Stimulated activated CD8-positive, alpha-beta memory T cell treated with anti-CD3 and anti-CD28 coated beads, Interleukin-2, amount 100 ng/mL, for 1 hour (primary cell): ENCODE measurements at places on chromosomes 3 and 15.

GRCh38 chr3:115666920-115667737 lies 43.8 kb downstream of the GAP43 start:
- no peak for DNase-seq

DNA sequence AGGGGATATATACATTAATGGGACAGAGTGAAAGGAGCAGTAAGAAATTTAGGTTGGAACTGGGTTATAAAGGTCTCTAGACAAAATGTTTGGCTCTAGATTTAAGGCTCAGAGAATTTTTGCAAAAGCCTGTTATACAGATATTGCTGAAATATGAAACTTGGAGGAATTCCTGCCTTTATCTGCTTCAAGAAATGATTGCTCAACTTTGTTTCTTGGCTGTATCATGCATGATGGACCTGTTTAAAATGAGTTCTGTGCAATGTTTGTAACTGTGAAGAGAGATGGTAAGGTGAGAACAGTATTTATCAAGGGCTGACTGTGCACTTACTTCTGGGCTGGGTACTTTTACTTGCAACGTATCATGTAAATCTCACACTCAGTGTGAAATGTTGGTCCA lies 3.3 kb downstream of the CRYBG3 start:
- DNase-seq = no peak

GRCh38 chr3:86785386-86785785 lies 205.6 kb downstream of the VGLL3 start:
- no peak for DNase-seq

GRCh38 chr15:56989411-56989924 lies 71.0 kb downstream of the TCF12 start:
- DNase-seq = no peak

DNA sequence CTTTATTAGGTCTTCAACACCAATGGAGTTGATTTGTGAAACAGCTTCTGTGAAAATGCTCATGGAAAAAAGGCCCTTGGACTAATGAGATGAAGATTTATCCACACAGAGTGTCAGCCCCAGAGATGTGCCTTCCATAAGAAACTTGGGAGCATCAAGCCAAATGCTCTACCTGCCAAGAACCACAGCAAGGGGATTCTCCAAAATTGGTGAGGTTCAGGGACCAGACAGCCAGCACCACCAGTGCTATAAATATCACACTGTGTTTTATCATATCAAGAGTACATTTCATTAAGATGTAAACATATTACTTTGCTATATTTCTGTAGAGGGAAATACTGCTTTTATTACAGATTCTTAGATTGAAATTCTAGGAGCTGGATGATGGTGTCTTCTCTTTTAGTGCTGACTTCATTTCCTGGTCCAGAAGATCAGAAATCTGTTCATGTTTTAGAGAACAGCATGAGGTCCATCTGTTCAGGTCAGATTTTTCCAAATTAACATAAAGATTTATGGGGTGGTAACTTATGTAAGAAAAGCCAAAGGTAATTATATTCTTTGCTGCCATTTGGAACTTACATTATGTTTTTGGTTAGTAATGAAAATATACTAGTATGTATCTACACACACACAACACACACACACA lies 17.7 kb downstream of the SLC35G2 start:
- no peak for DNase-seq

DNA sequence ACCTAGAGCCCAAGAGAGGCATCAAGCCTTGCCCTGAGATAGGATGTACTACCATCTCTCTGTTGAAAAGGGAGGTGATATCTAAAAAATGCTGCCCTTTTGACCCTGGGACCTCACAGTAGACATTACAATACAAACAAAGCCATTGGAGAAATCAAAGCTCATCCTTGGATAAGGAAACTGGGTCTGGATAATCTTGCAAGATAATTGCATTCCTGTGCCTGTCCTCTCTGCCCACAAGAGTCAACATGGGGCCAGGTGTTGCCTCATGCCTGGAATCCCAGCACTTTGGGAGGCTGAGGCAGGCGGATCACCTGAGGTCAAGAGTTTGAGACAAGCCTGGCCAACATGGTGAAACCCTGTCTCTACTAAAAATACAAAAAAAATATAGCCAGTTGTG lies 57.3 kb upstream of the DLG1 start:
- no peak for DNase-seq

- no peak for DNase-seq
Observed at GRCh38 chr3:149586871-149587270, 71.0 kb downstream of the WWTR1 start.

DNA sequence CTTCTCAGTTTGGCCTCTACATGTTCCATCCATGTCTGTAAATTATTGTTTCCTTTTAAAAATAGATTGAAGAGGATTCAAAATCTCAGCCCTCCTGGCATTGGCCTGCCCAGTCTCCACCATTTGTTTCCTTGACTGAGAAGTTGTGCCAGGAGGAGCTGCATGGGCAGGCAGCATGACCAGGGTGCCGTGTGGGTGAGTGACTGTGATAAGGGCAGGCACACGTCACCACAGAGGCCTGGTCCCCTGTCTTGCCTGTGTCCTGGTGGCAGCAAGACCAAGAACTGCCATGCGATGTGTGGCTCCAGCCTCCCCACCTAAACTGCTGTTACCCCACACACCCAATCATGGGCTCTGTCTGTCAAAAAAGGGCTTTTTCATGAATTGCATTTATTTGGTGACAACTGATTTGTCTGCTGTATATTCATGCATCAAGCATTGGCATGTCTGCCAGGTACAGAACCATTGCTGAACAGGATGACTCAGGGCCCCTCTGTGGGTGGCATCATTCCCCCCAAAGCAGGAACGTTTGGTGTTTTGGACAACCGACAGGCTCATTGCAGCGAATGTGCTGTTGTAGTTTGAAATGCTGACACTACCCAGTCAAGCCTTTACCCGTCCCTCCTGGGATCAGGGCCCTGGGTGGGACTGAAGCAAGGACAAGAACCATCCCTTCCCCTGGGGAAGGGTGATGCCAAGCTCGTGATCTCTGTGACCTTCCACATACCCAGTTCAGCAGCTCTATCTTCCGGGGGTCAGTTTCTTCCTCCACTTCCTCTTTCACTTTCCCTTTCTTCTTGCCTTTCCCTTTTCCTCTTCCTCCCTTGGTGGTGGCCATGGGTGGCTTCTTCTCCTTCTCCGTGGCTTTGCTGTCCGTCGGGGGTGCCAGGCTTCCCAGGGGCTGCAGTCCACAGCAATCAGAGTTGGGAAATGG lies 51.6 kb downstream of the TRPM1 start:
- DNase-seq = no peak

- no peak for DNase-seq
Observed at GRCh38 chr3:174854987-174855386, 4.1 kb upstream of the NAALADL2 start.

GRCh38 chr15:66623801-66624453 lies 58.1 kb upstream of the LCTL start:
- no peak for DNase-seq

- DNase-seq = no peak
Observed at GRCh38 chr3:188085584-188086560, 68.1 kb upstream of the LPP start.

GRCh38 chr3:123773681-123774431 lies 110.3 kb downstream of the MYLK start:
- no peak for DNase-seq

GRCh38 chr15:81529481-81529880 lies 155.5 kb upstream of the TMC3 start:
- no peak for DNase-seq

DNA sequence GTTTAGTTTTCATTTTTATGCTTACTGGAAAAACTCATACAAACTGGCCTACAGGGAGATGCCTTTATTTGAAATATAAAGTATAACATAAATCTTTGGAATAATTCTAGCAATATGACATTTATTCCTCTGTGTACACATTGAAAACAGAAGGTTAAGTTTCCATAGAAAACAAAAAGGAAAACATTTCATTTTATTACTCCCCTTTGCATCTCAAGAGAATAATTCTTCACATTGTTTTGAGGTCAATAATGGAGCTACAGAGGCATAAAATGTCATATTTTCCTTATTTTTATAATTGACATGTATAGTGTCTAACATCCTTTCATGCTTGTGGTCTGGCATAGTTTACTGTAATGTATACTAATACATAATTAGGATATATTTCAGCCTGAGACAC lies 187.6 kb upstream of the AGTR1 start:
- DNase-seq = no peak

GRCh38 chr3:99928771-99929744 lies 111.4 kb downstream of the CMSS1 start:
- no peak for DNase-seq

DNA sequence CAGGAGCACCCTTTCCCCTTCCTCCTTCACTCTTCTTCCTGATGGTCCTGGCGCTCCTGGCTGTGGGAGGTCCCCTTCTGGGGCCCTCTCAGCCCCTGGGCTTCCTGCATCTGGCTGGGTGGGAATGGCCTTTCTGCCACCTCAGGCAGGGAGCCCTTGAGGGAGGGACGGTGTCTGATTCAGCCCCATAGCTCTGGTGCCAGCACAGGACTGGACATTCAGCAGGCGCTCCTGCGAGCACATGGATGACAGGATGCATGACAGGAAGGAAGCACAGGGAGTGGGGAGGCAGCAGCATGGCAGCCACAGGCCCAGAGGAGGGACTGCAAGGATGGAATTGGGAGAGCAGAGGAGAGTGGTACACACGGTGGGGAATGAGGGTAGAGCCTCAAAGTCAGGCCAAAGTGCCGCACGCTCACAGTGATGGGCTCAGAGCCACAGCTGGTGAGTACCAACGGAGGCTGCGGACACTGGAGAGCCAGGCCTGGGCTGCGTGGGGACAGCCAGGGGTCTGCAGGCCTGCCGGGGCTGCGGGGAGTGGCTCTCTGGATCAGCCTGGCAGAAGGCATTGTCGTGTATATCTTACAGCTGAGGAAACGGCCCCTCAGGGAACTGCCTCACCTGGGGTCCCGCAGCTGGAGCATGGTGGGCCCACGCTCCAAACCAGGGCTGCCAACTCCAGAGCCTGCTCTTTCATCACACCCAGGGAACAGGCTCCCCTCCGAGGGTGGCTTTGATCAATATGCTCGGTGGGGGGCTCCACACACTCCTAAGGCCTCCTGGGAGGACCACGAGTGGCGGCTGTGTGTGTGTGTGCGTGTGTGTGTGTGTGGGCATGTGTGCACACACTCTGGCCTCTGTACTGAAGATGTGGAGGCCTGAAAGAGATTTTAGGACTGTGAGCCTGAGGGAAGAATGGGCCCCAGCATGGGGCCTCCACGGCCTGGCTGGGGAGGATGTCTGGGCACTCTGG lies 51.4 kb upstream of the CTSH start:
- DNase-seq = no peak

- no peak for DNase-seq
Observed at GRCh38 chr3:126267169-126267975, 87.0 kb upstream of the ALDH1L1 start.

DNA sequence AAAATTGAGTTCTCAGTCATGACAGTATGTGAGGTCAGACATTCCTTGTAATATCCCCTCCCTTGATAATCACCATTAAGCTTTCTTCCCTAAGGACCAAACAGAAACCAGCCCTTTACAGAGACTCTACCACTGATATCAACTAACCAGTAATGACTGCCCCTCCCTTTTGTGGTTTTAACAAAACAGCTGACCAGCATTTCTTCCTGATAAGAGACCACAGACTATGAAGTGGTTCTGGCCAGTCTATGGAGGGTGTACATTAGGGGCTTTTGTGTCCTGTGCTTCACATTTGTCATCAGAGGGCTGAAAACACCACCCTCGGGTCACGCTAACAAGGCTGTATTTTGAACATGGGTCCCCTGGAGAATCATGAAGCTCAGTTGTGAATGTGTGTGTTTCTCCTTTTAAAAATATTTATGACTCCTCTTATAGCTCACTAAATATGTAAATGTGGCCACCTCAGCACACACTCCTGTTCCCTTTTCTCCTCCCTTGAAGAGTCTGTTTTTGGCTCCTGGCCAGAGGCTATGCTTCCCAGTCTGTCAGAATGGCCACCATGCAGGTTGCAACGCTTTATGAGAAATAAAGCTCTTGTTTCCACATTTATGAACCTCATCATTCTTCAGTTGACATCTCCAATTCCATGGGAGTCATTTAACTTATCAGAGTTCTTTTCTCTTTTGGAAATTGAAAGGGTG lies 239.3 kb downstream of the CPNE4 start:
- no peak for DNase-seq

DNA sequence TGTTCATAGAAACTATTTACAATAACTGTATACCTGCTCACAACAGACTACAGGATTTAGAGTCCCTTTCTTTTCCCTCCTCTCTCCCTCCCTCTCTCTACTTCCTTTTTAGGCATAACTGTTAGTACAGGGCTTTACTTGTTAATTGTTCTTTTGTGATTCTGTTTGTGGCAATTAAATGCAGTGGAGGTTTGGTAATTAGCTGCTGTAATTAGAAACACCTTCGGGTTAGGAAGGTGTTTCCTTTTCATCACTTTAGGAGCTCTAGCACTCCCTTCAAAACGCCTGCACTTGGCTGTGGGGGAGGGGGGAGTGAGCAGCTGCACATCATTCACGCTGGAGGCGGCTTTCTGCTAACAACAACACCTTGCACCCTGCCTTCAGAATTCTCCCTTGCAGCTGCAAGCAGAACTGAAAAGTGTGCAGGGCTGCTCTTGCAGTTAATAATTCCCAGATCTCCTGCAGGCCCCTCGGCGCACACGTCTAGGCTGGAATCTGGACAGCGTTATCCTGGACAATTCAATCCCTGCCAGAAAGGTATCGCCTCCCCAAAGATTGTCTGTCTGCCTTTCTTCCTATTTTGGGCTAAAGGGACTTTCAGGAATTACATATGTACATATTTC lies 242.6 kb upstream of the RGMA start:
- DNase-seq = no peak

- DNase-seq = no peak
Observed at GRCh38 chr3:184336547-184337398, 627 bp upstream of the FAM131A start.

DNA sequence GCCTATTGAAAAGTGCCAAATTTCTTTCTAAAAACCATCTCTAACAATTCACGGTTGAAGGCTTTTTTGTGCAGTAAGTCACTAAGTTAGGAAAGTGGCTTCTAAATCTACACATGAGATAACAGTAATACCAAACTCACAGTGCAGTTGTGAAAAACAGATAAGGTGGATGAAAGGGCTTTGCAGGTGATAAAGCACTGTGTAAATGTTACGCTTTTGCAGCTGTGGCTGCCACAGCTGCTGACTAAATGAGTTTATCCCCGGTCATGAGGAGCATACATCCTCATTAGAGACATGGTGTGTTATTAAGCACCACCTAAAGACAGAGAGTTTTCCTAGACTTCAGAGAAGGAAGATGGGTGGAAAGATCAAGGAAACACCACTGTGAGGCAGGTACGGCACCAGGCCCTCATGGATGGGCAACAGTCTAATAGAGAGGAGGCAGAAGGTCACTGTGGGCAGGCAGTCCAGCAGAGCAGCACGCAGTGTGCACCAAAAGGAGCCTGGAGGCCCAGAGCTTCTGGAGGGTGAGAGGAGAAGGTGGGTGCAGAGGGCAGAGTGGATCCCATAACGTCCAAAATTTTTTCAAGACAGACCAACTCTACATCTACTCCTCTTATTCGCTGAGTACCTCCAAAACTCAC lies 68.5 kb downstream of the FMN1 start:
- DNase-seq = no peak
